ENCODE measurements at places on chromosomes 1 and 21.
A peak's percentile ranks its signal among the peaks of the same experiment; 100 is the strongest.

- no peak for DNase-seq
These were observed 43.7 kb downstream of the FMO3 start for GRCh38 chr1:171134204-171134923.

- DNase-seq: peak; percentile 36
These were observed 1.7 kb downstream of the WNT9A start for GRCh38 chr1:227945891-227946623.

DNA sequence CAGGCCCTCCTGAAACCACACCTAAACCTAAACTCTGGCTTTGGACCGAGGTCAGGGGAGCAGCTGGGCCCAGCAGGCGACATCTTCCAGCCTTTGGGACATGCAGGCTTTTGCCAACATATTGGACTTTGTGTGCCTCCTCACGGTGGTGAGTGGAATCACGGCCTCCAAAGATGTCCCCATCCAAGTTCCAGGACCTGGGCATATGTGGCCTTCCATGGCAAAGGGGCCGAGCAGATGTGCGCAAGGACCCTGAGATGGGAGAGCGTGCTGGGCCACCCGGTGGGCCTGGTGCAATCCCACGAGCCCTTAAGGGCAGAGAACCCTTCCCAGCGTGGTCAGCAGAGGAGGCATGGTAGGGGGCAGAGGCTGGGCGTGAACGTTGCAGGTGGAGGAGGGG lies 160.8 kb upstream of the C1orf174 start:
- no peak for DNase-seq

DNA sequence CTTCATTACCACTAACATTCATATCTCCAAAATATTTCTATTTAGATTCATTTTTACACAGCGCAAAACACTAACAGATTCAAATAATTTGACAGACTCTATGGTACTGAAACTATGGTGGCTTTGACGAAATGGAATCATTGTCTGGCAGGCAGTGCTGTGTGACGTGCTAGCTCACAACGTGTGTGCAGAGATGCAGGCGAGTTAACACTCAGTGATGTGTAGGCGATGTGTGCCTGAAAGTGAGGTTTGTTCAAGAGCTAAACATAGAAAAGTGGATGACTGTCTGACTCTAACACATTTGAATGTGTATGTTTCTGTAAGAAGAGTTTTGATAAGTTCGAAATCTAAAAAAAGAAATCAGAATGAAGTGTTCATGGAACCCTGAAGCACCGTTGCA lies 97.7 kb downstream of the RYR2 start:
- no peak for DNase-seq

GRCh38 chr21:31018232-31018631 lies 20.0 kb downstream of the KRTAP19-8 start:
- DNase-seq: no peak

DNA sequence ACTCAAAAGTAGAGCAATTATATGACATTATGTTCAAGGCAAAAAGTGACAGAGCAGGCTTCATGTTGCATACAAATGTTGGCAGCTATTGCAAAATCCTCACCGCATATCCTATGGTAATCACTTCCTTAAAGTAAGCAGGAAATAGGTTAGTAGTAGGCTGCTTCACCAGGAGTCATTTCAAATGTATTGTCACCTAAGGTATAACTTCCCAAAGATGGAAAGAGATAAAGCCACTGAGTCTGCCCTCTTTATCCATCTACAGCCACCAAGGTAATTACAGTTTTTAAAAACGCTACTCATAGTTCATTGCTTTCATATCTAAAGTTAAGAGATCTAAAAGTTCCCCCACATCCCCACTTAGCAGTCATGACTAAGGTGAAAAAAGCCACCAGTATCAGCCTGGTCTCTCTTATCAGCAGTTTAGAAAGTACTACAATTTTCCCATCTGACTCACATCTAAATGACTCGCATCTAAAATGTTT lies 31.6 kb upstream of the UBE2U start:
- DNase-seq: peak; percentile 13

DNA sequence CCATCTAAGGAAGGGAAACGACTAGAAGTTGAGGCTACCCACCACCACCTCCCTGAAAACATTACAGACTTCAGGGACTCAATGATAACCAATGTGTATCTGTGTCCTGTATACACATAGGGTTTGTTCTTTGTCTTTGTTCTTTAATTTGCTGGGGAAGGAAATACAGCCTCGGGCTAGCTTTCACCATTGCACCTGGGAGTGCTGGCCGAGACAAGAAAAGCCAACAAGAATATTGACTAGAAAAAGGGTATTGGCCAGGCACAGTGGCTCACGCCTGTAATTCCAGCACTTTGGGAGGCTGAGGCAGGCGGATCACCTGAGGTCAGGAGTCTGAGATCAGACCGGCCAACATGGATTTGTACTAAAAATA lies 50.4 kb downstream of the MDM4 start:
- no peak for DNase-seq

DNA sequence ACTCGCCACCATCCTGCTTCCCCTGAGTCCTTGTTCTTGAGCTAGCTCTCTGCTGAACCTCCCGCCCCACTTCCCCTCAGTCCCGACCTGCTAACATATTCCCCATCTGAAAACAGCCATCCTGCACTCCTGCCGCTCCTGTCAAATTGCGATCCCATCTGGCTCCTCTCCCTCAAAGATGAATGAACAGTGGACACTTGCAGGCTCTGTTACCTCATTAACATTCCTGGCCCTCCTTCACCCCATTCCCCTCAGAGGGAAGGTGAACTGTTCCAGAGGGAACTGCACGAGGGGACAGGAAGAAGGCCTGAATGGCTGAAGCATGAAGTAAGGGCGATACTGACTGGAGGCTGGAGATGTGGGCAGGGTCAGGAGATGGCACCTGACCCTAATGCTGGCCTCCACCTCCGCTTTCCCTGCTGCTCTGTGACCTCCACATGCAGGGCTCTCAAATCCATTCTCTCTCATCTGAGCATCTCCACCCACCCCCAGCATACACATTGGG lies 7.4 kb upstream of the CELSR2 start:
- DNase-seq: no peak

GRCh38 chr1:152880907-152881306 lies 2.8 kb downstream of the SMCP start:
- DNase-seq: no peak

- DNase-seq: no peak
These were observed 10.9 kb downstream of the BTBD19 start for GRCh38 chr1:44819196-44819607.

All from prostate gland (tissue), 2 donors.